ENCODE measurements at places on chromosomes 13 and 19.
A peak's percentile ranks its signal among the peaks of the same experiment; 100 is the strongest.

DNA sequence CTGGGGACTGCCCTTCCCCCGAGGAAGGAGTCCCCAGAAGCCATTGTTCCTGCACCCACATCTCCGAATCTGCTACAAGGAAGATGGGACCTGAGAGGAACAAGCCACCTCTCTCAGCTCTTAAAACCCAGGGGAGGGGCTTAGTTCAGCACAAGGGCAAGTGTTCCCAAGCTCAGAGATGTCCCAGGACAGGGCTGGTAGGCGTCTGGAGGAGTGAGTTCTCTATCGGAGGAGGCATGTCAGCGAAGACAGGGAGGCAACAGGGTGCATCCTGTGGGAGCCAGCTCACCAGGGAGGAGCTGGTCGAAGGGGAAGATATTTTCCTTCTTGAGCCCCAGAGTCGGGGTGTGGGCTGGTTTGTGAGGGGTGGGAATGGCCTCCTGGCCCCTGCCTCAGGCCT, 54.8 kb downstream of the CELF5 start:
- DNase-seq: no peak

DNA sequence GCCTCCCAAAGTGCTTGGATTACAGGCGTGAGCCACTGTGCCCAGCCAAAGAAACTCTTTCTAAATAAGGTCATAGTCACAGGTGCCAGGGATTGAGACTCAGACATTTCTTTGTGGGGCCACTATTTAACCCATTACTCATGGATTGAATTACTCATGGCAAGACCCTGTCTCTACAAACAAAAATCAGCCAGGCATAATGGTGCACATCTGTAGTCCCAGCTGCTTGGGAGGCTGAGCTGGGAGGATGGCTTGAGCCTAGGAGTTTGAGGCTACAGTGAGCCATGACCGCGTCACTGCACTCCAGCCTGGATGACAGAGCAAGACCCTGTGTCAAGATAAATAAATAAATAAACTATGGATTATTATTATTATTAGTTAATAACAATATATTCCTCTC, 3.6 kb upstream of the KLF2 start:
- no peak for DNase-seq

GRCh38 chr19:46133101-46133627, 8.7 kb upstream of the IGFL3 start:
- DNase-seq: peak; percentile 99

- DNase-seq: no peak
These were observed 562.1 kb upstream of the PCDH9 start for GRCh38 chr13:67792151-67792676.

DNA sequence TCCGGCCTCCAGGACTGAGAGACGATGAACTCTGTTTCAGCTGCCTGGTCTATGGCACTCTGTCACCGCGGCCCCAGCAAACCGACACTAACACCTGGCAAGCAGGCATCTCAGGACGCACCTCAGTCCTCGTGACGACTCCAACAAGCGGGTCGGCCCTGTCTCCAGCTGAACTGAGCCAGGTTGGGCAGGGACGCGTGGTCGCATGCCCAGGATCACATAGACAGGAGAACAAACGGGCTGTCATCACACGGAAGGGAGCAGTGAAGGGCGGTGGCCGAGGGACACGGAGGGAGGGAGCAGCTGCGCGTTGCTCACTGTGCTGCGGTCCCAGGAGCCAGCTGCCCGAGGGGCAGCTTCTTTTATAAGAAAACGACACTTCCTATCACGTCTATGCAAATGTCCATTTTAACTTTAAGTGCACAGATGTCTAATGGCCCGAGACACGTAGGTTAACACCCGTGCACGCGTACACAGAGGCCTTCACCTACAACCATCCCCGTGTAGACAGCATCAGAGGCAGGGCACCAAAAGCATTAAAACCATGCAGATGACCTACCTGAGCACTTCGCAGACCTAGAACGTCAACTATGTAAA, 8.9 kb downstream of the SGTA start:
- no peak for DNase-seq
